NCI-H446 treated with DMSO at 0.1 percent for 48 hours (cell line): ENCODE measurements at places on chromosomes 5 and 9.

DNA sequence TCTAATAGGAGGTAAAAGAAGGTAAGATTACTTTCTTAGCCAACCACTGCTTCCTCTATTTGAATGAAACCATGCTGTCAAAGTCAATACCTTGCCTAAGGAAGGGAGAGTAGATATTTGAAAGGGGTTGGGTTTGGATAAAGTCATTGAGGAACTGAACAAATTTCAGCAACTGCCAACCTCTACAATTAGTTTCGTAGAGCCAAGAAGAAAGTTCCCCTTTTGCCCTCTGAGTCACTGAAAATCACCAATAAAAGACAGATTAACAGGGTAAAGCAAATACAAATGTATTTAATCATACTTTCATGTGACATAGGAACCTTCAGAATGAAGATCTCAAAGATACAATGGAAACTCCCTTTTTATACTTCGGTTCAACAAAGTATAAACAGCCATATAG is 615.7 kb downstream of the GABRG2 start:
- no peak for DNase-seq

- DNase-seq = no peak
These were observed 25.9 kb downstream of the SAR1B start for GRCh38 chr5:134606726-134607125.

DNA sequence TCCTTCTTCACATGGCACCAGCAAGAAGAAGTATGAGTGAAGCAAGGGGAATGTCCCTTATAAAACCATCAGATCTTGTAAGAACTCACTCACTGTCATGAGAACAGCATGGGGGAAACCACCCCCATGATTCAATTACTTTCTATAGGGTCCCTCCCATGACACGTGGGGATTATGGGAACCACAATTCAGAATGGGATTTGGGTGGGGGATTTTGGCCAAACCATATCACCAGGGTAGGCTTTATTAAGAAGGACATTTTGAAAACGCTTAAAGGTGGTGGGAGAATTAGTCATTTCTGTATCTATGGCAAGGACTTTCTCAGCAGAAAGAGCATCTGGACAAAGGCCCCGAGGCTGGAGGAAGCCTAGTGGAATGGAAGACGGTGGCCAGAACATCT is 100.2 kb upstream of the ADAMTS16 start:
- DNase-seq = no peak

GRCh38 chr9:36163786-36164170 is 5.4 kb upstream of the CCIN start:
- no peak for DNase-seq

- no peak for DNase-seq
These were observed 30.5 kb downstream of the C7 start for GRCh38 chr5:40939753-40940152.
